ENCODE measurements at places on chromosomes 4 and X.

- no peak for DNase-seq
Observed at GRCh38 chr4:15600176-15600575, 55.0 kb downstream of the FBXL5 start.

DNA sequence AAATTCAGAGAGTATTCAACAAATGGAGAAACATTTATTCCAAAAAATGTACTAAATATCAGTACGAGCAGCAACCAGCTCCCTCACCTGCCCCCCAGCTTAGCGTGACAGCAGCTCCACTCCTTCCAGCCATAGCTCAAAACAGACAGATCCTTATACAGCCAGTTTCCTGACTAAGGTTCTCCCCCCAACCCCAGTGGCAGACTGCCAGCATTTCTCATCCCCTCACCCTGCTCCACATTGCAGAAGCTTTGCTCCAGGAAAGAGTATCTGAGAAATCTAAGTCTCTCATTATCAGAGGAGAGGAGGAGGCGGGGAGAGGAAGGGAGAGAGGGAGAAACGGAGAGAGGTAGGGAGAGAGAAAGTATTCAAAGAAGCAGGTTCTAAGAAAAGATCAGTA lies 53.3 kb upstream of the PASD1 start:
- no peak for DNase-seq

GRCh38 chr4:147707892-147708672 lies 23.8 kb upstream of the ARHGAP10 start:
- DNase-seq = no peak

DNA sequence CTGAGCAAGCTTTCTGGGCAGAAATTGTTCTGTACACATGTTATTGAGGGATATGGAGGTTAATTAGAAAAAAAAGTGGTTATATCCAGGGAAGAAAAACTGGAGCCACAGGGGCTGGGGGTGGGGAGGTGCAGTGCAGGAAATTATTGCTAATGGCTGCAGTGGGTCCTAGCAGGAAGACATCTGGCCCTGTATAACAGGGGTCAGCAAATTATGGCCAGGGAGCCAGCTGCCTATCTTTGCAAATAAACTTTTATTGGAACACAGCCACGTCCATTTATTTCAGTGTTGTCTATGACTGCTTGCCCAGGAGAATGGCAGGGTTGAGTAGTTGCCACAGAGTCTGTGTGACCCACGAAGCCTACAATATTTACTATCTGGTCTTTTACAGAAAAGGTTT lies 23.4 kb upstream of the PRPS2 start:
- no peak for DNase-seq

GRCh38 chr4:76984788-76985211 lies 35.2 kb downstream of the SEPTIN11 start:
- DNase-seq = peak; percentile 62

GRCh38 chr4:108030332-108030731 lies 40.6 kb downstream of the HADH start:
- DNase-seq = no peak

DNA sequence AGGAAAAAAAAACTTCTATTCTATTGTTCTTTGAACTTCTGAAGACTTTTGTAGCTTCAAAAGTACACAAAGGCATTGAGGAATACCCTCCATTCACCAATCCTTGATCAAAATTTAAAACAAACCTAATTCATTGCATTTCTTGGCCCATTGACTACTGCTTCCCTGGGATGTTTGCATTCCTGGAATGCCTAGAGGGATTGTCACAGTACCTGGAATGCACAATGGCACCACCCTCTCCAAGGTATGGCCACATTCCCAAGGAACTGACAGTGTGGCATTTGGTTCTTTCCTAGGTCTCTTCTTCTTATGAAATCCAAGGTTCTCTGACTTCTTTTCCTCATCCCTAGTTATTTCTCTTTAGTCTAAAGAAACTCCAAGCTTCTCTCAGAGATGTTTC lies 600.7 kb downstream of the CCSER1 start:
- DNase-seq = peak; percentile 83

- DNase-seq = no peak
Observed at GRCh38 chrX:54089191-54089590, 44.9 kb upstream of the PHF8 start.

Measured in foreskin keratinocyte (primary cell).